ENCODE measurements at places on chromosomes 12 and 14.

DNA sequence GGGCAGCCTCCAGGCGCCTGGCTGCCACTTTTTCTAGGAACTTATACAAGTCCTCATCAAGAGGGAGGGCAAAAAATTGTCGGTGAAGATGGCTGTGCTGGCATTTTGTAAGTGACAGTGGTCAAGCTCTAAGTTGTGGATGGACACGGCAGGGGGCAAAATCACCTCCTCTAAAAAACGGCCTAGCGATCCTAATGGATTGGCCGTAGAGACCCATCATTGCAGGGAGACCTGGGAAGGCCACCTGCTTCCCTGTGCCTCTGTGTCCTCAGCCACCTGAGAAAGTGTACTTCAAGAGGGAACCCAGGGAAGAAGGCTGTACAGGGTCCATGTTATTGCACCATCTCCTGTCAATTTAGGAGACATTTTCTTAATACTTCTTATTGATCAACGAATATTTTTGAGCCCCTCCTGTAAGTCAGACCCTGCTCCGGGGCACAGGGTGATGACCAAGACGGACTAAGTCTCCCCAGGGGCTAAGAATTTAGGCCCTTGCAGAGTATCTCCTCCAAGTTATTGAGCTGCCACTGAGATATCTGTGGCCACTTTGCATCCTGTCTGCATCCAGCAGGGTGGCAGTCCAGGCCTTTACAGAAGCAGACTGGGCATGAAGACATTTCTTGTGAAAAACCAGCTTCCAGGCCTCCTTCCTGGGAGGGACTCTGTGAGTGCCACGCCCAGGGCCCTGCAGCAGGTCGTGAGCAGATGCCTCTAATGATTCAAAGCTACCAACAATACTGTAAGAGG lies 40.5 kb downstream of the PSMA6 start:
- peak; percentile 72 for DNase-seq

- DNase-seq, result no peak
Observed at GRCh38 chr12:114479831-114480230, 73.9 kb upstream of the TBX5 start.

GRCh38 chr14:103767336-103767894 lies 51.8 kb downstream of the ZFYVE21 start:
- DNase-seq, result no peak

DNA sequence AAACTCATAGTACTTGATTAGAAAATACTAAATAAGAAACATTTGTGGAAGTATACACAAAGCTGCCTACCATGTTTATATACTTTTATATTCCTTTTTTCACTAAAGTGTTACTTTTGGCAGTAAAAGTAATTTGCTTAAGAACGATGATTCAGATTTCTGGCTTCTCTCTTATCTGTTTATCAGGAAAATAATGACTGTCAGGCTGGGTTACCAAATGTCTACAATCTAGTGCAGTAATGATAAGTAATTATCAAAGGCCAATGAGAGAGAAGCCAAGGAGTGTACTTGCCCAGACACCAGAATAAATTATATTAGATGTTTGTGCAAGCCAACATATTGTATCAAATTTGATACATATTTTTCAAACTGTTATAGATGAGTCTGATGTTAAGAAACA lies 113.4 kb downstream of the RALGAPA1 start:
- no peak for DNase-seq
